K562 (cell line): ENCODE measurements at places on chromosomes 3 and 15. TPM values are rescaled to one million over a fixed set of nuclear protein-coding genes. Genes with fewer than 3 reads are reported as not detected.

DNA sequence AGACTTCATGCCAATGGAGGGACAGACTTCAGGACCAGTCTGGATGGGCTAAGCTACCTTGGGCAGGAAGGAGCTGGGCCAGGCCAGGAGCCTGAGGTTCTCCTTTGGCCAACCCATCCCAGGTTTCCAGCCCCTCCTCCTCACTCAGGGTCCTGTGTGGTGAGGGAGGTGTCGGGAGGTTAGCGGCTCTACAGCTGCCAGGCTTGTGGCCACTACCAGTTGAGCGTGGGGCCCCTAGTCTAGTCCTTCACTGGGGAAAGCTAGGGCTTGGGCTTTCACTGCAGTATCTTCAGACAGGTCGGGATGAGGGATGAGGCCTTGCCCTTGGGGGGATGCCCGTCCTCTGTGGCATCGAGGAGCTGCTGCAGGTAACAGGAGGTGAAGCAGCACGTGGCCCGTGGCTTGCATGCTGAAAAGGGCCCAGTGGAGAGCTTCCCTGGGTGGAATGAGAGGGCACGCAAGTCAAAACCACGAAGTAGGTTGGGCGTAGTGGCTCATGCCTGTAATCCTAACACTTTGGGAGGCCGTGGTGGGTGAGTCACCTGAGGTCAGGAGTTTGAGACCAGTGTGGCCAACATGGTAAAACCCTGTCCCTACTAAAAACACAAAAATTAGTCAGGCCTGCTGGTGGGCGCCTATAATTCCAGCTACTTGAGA lies 8.5 kb upstream of the FANCD2 start:
- no peak for DNase-seq

Gene HYAL2
- 11.4 and 19.4 TPM in 2 replicates for polyA plus RNA-seq

DNA sequence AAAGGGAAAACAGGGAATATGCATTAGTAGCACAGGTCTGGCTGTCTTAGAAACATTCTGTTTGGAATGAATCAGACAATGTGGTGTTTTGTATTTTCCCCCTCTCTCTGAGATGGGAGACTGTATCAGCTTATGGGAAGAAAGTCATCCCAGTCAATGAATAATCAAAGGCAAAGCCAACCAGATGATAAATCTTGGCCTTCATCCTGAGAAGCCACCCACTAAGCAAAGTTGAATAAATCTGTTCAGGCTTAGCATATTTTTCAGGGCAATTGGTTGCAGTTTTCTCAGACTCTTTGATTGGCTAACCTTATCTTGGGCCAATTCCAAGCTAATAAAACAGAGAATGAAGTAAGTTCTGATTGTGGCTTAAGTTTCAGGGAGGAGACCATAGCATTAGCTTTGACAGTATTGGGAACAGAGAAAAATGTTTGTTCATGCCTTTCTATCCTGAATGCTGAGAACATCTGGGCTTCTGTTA lies 63.6 kb upstream of the ARL8B start:
- DNase-seq, result no peak

Gene GPR160
- polyA plus RNA-seq, result 5.1 and 6.0 TPM in 2 replicates

GRCh38 chr15:50411870-50412269 lies 12.3 kb upstream of the USP8 start:
- no peak for DNase-seq

Gene UCN2
- polyA plus RNA-seq, result not detected in 2 replicates

GRCh38 chr15:68025835-68026424 lies 28.2 kb upstream of the PIAS1 start:
- no peak for DNase-seq

- peak; percentile 75 for DNase-seq
These were observed 683 bp upstream of the UNC45A start for GRCh38 chr15:90934256-90934948.

- DNase-seq, result no peak
These were observed 1075.3 kb upstream of the ALCAM start for GRCh38 chr3:104291437-104291851.

DNA sequence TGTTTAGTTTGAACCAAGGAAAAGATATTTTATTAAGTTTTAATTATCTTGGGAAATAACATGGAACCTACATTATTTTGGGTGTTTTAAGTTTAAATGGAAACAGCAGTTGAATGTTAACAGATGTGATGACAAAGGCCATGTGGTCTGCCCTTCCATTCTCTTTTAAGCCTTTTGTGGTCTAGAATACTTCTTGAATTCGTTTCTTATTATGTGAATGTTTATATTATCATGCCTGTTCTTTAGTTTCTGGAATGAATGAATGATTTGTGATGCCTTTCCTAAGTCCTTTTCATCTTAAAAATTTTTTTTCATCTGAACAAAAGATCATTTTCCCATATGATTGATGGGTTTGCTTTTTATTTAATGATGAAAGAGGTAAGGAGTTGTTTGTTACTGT lies 44.6 kb downstream of the SNRK start:
- DNase-seq, result no peak

- DNase-seq, result peak; percentile 5
These were observed 24.0 kb upstream of the RAF1 start for GRCh38 chr3:12687948-12688347.

GRCh38 chr3:189652042-189652441 lies 20.9 kb downstream of the TP63 start:
- DNase-seq, result peak; percentile 9

DNA sequence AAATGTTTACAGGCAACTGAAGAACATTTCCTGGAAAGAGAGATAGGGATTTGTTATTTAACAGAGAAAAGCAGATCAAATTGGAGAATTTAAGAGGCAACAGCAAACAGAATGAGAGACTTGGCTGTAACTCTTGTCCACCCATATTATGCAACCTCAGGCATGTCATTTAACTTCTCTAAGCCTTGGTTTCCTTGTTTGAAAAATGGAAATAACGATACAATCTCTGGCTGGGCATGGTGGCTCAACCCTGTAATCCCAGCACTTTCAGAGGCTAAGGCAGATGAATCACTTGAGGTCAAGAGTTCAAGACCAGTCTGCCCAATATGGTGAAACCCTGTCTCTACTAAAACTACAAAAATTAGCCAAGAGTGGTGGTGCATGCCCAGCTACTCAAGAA lies 23.7 kb downstream of the ARRDC4 start:
- no peak for DNase-seq

Gene TNNC1
- 0.78 TPM in 1 of 2 replicates, not detected in the other for polyA plus RNA-seq

- DNase-seq, result no peak
These were observed 15.1 kb upstream of the STAB1 start for GRCh38 chr3:52479877-52480575.

GRCh38 chr3:29936054-29936453 lies 655.2 kb downstream of the RBMS3 start:
- no peak for DNase-seq

Gene CCDC54
- polyA plus RNA-seq, result not detected in 2 replicates

- no peak for DNase-seq
These were observed 14.0 kb upstream of the ALAS1 start for GRCh38 chr3:52183786-52184445.

- peak; percentile 11 for DNase-seq
These were observed 385.9 kb downstream of the MFSD1 start for GRCh38 chr3:159187706-159188105.

DNA sequence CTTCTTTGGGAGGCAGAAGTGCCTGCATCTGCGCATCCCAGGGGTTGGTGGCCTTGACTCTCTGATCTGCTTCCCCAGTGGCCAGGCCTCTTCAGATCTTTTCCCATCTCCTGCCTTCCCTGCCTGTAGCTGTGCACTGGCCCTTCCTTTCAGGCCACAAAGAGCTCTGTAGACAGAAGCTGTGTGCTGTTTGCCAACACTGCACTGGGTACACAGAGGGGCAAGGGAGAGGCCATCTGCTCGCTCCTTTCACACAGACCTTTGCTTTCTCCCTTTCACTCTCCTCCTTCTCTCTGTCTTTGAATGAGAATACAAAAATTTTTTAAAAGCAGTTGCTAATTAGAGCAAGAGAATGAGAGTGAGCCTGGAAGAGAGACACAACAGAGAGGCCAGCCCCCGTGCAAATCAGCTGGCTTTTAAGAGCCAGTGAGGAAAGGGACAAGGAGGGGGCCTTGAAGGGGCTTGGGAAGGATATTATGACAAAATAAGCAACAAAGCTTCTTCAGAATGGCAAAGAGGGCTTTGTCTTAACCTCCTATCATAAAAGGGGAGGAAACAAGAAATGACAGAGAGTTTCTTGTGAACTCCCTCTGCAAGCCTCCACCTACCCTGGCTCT lies 170.9 kb downstream of the EPHB1 start:
- no peak for DNase-seq

Gene TJP1
- polyA plus RNA-seq, result 27.8 and 28.5 TPM in 2 replicates

GRCh38 chr15:68149059-68149458 lies 56.1 kb downstream of the CALML4 start:
- no peak for DNase-seq

- DNase-seq, result no peak
These were observed 285.7 kb downstream of the TBL1XR1 start for GRCh38 chr3:176911579-176911978.

Gene CCR8
- not detected in 2 replicates for polyA plus RNA-seq

DNA sequence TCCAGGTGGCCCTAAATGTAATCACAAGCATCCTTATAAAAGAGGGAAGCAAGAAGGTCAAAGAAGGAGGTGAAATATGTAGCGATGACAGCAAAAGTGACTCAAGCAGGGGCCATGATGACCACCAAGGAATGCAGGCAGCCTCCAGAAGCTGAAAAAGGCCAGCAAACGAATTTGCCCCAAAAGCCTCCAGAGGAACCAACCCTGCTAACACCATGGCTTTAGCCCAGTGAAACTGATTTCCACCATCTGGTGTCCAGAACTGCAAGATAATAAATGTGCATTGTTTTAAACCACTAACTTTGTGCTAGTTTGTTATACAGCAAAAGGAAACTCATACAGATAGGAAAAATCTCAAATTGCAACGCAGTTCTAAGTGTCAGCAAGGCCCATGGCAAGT lies 23.0 kb upstream of the RBSN start:
- no peak for DNase-seq

- DNase-seq, result no peak
These were observed 75.6 kb upstream of the SNTN start for GRCh38 chr3:63576846-63577245.

Gene GLCE
- polyA plus RNA-seq, result 10.6 and 11.0 TPM in 2 replicates

Gene SERINC4
- polyA plus RNA-seq, result 0.23 and 0.86 TPM in 2 replicates

Gene XCR1
- polyA plus RNA-seq, result not detected in 2 replicates

GRCh38 chr3:50388016-50388719 lies 28.8 kb upstream of the TMEM115 start:
- DNase-seq, result peak; percentile 14

DNA sequence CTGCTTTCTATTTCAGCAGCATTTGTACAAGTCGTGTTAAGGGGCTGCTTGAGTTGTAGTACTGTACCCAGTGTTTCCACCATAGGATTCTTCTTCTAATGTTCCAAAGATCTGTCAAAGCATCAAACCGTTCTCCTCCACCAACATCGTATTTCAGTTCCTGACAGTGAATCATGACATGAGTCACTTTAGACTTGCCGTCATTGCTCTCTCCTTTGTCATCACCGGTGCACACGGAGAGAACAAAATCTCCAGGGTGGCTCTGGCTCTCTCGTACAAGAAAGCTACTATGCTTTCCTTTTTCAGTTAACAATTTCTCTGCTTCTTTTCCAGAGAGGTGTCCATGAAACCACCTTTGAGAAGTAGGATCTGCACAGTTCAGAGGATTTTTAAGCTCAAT lies 270.9 kb upstream of the CCDC54 start:
- no peak for DNase-seq

GRCh38 chr3:122988508-122988907 lies 39.1 kb downstream of the SEMA5B start:
- DNase-seq, result no peak

GRCh38 chr3:174287705-174288104 lies 571.4 kb upstream of the NAALADL2 start:
- DNase-seq, result no peak

DNA sequence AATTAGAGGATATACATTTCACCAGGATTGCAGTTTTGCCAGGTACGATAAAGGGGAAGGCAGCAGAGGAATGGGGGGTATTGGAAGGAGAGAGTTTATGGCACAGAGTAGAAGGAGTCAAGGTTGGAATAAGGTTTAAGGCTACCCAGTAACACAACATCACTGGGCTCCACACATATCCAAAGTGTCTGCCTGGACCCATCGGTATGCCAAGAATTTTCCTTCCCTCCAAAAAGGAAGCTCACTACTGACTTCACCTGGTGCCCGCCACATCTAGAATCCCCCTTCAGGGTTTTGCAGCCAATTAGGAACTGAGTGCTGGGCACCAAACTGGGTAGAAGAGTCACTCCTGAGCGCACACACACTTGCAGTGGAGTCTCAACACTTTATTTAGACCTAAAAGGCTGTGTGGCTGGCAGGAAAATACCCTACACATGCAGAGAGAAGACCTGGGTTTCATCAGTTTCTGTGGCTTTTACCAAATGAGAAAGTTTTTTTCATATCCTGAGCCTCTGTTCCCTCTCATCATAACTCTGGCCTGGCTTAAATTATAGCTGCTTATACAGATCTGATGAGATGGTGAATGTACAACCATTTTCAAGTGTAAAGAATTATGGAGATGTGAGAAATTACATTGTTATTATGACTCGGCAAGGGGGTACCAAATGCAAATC lies 190.8 kb upstream of the LPP start:
- no peak for DNase-seq

GRCh38 chr3:152454076-152454875 lies 185.5 kb downstream of the MBNL1 start:
- no peak for DNase-seq

- DNase-seq, result peak; percentile 26
These were observed 168.2 kb downstream of the PEAK1 start for GRCh38 chr15:77251662-77252061.

GRCh38 chr3:194318511-194319161 lies 32.5 kb downstream of the CPN2 start:
- no peak for DNase-seq

Gene HMCES
- polyA plus RNA-seq, result 26.7 and 27.6 TPM in 2 replicates

- DNase-seq, result no peak
These were observed 141.7 kb upstream of the LRIG1 start for GRCh38 chr3:66642484-66642883.

- DNase-seq, result peak; percentile 66
These were observed 277.4 kb upstream of the NR2E3 start for GRCh38 chr15:71532994-71533393.

- DNase-seq, result peak; percentile 64
These were observed 16.6 kb upstream of the EXOG start for GRCh38 chr3:38479431-38480092.

- no peak for DNase-seq
These were observed 1.2 kb downstream of the KIF23 start for GRCh38 chr15:69415381-69415780.

Gene GPR15
- not detected in 2 replicates for polyA plus RNA-seq

Gene ERICH6
- not detected in 2 replicates for polyA plus RNA-seq

Gene MYH15
- 0.08 and 0.19 TPM in 2 replicates for polyA plus RNA-seq
